ENCODE measurements at places on chromosomes 6 and 20.

- DNase-seq = no peak
Observed at GRCh38 chr20:48360342-48360975, 467.3 kb downstream of the PREX1 start.

GRCh38 chr6:7106752-7107577 is 796 bp upstream of the RREB1 start:
- DNase-seq = peak; percentile 48

- no peak for DNase-seq
Observed at GRCh38 chr6:20810727-20811108, 276.5 kb downstream of the CDKAL1 start.

GRCh38 chr6:71028236-71028876 is 71.5 kb upstream of the B3GAT2 start:
- no peak for DNase-seq

GRCh38 chr6:579339-579738 is 77.6 kb downstream of the HUS1B start:
- peak; percentile 24 for DNase-seq

- no peak for DNase-seq
Observed at GRCh38 chr6:20548264-20548663, 14.0 kb downstream of the CDKAL1 start.

DNA sequence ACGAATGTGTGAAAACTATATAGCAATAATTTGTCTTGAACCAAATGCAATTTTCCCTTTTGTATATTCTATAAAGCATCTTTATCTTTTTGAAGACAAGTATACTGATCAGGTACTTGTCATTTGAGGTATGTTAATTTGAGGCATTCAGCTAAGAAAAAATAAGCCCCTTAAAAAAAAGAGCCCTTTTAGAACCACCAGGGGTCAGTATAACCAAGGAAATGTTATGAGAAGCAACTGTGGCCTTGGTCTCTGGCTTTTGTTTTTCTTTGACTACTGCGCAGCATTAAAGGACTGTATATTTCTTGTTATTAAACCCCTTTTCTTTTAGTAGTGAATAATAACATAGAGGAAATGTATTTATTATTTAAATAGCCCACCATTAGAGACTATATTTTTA is 43.1 kb downstream of the CD109 start:
- DNase-seq = peak; percentile 73

GRCh38 chr6:62805431-62805830 is 405.8 kb upstream of the FKBP1C start:
- DNase-seq = no peak

GRCh38 chr6:167833396-167833763 is 6.7 kb downstream of the AFDN start:
- DNase-seq = no peak

GRCh38 chr20:44222633-44223368 is 12.2 kb upstream of the OSER1 start:
- DNase-seq = no peak

DNA sequence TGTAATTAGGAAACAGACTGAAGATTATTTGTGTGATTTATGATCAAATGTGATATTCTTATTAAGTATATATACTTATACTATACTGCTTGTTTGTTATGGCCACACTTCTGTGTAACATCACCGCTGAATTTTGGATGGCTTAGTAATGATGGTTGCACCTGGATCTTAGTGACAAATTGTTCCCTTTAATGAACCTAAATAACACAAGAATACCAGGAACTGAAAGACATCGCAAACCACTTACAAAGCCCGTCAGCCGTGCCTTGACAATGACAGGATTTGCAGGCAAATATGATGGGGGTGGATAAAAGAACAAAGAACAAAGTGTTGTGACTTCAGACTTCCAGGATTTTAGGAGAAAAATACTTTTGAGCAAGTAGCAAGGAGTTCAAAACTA is 67.1 kb downstream of the LAMP5 start:
- DNase-seq = no peak

GRCh38 chr6:156509496-156509895 is 267.7 kb upstream of the ARID1B start:
- DNase-seq = no peak

GRCh38 chr6:151109869-151110575 is 129.7 kb upstream of the AKAP12 start:
- no peak for DNase-seq

DNA sequence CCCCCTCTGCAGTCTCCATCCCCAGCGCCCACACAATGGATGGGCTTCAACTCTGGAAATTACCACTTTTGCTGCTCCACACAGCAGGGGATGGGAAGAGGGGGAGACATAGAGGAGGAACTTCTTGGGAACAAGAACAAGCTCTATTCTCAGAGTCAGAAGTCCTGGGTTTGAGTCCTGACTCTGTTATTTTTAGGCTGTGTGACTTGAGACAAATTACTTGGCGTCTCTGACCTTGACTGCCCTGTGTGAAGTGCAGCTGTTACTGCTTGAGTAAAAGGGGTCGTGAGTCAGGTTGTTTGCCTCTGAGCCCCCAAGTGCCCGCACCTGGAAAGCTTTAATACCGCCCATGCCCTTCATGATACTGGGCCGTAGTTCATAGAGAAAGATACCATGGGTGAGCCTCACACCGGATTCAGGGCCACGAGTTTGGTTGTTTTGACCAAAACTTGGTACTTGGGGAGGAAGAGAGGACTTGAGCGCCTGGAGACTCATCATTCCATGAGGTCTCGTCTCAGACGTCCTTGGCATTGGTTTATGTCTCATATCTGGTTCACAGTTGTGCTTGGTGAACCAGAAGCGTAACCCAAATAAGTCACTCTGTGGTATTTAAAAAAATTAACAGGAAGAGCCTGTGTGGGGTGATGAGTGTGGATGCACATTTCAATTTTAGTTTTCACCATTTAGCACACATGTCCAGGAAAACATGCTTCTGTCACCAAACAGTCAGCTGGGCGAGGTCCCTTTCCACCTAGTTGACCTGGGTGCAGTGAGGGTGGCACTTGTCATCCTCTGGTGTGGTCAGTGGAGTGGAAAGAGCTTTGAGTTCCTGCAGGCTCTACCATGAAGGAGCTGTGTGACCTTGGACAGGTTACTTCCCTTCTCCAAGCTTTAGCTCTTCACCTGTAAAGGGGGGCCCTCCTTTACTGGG is 75.6 kb downstream of the CDC5L start:
- DNase-seq = peak; percentile 31

DNA sequence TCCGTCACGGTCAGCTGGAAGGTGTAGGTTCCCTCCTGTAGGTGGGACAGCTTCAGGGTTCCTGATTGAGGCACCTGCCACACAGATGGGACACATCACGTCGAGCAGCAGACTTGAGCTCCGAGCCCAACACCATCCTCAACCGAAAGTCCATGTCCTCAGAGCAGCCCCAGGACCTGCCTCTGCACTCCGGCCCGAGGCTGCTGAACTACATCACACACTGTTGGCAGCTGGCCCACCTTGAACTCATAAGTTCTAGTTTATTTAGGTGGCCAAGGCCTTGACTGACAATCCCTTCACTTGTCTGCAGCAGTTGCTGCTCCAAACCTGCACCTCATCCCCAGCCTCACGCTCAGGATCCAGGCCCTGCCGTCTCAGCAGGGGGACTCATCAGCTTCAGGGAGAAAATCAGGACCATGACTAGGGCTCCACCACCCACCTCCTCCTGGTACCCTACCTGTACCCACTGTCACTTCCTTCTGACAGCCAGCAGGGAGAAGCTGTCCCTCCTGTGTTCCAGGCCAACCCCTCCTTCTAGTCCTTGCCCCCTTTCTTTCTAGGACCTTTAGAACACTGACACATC is 21.0 kb downstream of the LRP11 start:
- no peak for DNase-seq

DNA sequence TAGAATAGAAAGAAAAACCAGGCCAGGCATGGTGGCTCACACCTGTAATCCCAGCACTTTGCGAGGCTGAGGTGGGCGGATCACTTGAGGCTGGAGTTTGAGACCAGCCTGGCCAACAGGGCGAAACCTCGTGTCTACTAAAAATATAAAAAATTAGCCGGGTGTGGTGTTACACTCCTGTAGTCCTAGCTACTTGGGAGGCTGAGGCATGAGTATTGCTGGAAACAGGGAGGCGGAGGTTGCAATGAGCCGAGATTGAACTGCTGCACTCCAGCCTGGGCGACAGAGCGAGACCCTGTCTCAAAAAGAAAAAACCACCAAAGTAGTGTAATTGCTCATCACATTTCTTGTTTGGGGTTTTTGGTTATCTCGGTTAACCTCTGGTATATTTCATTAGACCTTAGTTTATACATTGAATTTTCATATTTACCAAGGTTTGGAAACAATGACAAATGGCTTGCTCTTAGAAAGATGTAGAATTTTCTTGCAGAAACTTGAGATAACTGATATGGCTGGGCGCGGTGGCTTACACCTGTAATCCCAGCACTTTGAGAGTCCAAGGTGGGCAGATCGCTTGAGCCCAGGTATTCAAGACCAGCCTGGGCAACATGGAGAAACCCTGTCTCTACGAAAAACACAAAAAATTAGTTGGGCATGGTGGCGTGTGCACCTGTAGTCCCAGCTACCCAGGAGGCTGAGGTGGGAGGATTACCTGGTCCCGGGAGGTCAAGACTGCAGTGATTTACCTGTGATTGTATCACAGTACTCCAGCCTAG is 14.2 kb downstream of the ITCH start:
- no peak for DNase-seq

DNA sequence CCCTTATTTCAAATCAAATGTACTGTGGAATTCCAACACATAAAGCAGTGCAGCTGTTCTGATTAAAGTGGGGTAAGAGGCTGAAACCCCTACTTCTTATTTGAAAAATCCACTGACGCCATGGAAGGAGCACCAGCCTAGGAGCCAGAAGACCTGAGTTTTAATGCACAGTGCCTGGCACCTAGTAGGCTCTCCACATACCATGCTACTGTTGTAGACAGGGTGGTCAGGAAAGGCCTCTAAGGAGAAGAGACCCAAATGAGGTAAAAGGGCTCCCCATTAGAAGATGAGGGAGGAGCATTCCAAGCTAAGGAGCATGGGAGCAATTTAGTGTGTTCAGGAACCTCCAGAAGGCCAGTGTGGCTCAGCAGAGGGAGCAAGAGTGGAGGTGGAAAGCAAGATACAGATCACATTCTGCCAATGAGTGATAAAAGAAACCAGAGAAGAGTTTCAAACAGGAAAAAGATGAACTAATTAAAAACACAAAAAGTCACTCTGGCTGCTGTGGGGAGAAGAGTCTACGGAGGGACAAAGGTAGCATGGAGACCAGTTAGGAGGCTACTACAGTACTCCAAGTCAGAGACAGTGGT is 11.8 kb upstream of the ZNF76 start:
- DNase-seq = no peak

GRCh38 chr6:130994319-130995097 is 68.5 kb downstream of the EPB41L2 start:
- no peak for DNase-seq

- DNase-seq = no peak
Observed at GRCh38 chr6:21899708-21900107, 306.2 kb downstream of the SOX4 start.

DNA sequence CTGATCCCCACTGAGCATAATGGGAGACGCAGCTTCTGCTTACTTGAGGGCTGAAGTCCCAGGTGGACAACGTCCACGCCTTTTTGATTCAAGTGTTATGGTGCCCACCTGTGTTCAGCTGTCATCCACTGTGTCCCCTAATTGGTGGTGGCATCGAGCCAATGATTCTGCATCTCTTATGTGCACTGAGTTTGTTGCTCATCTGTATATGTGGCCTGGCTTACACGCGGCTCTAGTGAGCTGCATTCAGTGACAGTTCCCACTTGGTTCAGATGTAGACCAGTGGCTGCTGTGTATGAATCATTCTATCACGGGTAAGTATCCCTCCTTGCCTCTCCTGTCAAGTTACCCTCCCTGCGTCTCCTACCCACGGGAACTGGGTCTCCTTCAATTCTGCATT is 131.2 kb upstream of the CLDN20 start:
- no peak for DNase-seq

DNA sequence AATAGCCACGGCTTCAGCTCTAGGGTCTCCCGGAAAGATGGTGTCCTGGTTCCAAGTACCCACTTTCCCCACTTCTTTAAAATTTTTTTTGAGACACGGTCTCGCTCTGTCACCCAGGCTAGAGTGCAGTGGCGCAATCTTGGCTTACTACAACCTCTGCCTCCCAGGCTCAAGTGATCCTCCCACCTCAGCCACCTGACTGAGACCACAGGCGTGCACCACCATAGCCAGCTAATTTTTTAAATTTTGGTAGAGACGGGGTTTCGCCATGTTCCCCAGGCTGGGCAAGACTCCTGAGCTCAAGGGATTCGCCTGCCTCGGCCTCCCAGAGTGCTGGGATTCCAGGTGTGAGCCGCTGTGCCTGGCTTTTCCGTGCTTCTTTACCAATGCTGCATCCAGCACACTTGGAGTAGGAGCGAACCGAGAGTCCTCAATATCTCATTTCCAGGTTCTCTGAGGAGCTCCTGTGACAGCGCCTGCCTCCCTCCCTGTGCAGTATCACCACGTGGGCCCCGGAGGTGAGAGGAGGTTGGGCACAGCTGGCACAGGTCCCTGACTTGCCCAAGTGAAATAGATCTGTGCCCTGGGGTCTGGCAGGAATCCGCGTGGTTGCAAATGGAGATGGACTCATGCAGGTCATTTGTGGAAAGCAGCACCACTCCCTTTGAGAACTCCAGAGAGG is 37.3 kb downstream of the EZR start:
- no peak for DNase-seq

- DNase-seq = no peak
Observed at GRCh38 chr20:24718277-24718676, 230.8 kb upstream of the CST7 start.

DNA sequence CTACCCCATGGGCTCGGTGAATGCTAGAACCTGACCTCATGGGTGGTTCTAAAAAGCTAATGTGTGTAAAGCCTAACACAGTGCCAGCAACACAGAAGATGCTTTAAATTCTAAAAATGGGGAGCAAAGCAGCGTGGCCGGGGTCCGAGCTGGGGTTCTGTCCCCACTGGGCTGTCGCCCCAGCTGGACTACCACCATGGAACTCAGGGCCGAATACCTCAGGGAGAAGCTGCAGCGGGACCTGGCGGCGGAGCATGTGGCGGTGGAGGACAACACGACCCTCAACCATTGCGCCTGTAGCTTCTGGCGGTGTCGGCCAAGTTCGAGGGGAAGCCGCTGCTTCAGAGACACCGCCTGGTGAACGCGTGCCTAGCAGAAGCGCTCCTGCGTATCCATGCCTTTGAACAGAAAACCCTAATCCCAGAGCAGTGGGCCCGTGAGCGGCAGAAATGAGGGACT is 8.4 kb downstream of the SOX4 start:
- no peak for DNase-seq

- no peak for DNase-seq
Observed at GRCh38 chr20:38629979-38630378, 28.4 kb downstream of the ARHGAP40 start.

All from fibroblast of skin of right quadriceps (primary cell).